Hematopoietic multipotent progenitor cell treated with erythropoietin and hydrocortisone succinate and interleukin-3 and kit ligand, for 4 days (in vitro differentiated cells): ENCODE measurements at places on chromosomes 2 and 18.

DNA sequence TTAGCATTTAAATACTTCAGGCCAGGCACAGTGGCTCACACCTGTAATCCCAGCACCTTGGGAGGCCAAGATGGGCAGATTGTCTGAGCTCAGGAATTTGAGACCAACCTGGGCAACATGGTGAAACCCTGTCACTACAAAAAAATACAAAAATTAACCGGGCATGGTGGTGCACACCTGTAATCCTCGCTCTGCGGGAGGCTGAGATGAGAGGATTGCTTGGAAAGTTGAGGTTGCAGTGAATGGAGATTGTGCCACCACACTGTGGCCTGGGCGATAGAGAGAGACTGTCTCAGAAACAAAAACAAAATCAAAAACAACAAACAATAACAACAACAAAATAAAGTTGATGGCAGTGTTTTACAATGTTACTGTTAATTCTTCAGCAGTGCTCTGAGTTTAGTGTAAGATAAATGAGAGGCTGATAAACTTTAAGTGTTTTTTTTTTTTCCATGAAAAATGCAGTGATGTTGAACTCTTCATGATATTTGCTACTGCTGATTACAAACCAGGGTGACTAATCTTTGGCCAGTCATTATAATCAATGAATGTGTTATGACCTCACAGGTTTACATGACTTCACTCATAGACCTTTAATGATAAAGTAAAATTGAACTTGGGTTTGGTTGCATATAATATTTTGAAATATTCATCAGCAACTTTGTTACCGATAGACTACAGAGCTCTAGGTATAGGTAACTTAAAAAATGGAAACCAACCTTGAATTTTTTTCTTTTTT, 2.5 kb downstream of the ITGAV start:
- DNase-seq, result no peak

DNA sequence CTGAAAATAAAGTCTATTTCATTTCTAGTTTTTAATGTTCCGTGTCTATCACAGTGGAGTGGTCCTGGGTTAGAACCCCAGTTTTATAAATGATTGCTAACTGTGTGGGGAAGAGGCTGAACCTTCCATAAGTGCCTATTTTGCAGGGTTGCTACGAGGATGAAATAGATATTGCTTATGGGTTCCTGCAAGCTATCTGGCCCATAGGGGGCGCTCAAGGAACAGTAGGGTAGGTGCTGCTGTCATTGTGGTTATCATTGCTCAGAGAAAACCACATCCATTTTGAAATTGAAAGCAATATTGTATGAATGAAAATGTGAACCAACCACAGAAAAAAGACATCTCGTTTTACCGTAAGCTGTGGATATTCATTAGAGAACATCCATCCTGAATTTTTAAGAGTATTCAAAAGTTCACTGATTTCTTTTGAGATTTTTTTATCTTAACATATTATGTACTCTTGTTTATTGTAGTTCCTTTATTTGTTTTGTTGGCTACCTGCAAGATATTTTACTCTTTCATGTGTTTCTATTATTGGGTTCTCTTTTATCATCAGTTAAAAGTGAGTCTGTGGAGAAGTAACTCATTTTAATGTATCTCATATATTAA, 261.6 kb downstream of the NAPG start:
- DNase-seq, result peak; percentile 97

- DNase-seq, result no peak
These were observed 95.3 kb upstream of the CAVIN2 start for GRCh38 chr2:191942090-191942738.

- DNase-seq, result no peak
These were observed 46.0 kb downstream of the COL3A1 start for GRCh38 chr2:189020179-189020578.

- DNase-seq, result no peak
These were observed 67.7 kb downstream of the SLC40A1 start for GRCh38 chr2:189512879-189513278.

DNA sequence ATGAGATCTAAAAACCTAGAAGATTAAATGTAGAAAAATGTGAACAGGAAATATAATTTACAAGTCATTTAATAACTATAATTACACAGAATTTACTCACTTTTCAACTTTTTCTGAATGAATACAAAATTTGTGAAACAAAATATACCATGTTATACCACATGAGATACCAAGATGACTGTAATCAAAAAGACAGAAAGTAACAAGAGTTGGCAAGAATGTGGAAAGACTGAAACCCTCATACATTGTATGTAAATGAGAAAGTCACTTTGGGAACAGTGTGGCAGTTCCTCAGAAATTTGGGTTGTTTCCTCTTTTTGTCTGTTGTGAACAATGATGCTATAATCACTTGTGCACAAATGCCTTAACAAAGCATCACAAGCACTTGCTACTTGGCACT, 145.4 kb upstream of the ZNF804A start:
- no peak for DNase-seq

- DNase-seq, result no peak
These were observed 11.1 kb upstream of the CUL3 start for GRCh38 chr2:224596289-224596688.

GRCh38 chr2:77232909-77233425, 289.2 kb downstream of the LRRTM4 start:
- DNase-seq, result no peak

DNA sequence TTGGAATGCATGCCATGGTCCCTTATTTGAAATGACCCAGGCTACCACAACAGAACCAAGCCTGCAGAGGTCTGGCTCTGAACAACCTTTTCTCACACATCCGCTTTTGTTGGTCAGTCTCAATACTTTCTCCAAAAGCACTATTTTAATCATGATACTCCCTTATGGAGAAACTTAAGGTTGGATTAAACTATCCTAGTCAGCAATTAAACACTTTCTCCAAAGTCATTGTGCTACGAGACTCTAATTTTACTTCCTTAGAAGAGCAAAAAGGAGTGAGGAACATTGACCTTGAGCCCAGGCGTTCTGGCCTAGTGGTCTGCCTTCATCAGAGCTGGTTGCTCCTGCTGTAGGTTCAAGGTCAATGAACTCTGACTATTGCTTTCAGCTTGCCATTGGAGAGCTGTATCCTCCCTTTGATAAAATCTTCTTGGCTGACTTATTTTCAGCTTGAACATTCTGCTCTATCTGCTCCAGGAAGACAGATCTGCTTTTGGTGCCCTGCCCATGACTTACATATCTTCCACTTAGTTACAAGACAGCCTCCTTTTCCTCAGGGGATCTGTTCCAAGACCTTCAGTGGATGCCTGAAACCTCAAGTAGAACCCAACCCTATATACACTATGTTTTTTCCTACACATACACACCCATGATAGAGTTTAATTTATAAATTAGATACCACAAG, 91.2 kb downstream of the NCKAP5 start:
- DNase-seq, result no peak

GRCh38 chr2:58834404-58834803, 593.3 kb upstream of the FANCL start:
- peak; percentile 65 for DNase-seq

DNA sequence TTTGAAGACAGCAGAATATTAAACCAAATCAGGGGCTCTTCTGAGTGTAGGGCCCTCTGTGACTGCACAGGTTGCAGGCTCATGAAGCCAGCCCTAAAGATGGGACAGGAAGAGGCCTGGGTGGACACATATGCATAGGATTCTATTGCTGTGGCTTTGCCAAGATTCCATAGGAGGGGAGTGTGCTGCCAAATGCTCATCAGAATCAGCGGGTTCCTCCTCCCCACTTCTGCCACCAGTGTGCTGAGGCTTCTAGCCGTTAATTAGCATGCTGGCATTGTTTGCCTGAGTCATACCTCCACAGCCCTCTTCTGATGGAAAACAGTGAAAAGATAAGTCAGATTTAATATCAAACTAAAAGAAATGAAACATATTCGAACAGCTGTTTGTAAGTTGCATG, 103.9 kb upstream of the TMEFF2 start:
- no peak for DNase-seq

DNA sequence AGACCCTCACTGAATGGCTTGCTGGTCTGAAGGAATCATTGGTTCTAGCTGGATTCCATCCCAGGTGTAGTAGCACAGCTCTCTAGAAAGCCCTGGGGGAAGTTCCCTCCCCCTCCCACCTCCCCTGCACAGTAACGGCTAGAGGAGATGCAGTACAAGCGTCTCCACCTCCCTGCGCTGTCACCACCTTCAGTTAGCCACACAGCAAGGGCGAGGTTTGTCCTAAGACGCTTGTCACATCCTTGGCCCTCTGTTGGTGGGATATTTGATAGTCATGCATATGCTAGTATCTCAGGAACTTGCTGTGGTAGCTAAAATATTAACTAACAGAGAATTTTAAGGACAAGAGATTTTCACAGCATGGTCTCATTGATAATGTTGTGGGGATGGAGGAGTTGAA, 19.4 kb downstream of the TRAPPC12 start:
- no peak for DNase-seq

DNA sequence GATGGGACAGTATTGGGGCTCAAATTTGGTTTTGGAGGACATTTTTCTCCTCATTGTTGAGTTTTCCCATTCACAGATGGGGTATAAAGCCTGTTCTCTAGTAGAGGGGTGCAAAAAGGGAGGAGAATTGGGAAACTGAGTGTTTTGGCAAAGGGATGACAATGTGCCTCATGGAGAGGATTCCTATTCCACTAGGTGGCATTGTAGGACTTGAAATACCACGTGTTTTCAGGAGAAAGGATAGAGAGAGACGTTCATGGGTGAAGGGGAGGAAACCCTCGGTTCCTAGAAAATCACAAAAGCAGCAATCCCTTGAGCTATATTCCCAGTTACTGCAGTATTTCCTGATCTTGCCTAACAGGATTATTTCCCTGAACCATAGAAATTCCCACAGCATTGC, 113.7 kb upstream of the SRD5A2 start:
- DNase-seq, result peak; percentile 41
